ENCODE measurements at places on chromosomes 4 and X.

- no peak for DNase-seq
Measured at GRCh38 chr4:127097061-127097460, 535.7 kb upstream of the INTU start.

DNA sequence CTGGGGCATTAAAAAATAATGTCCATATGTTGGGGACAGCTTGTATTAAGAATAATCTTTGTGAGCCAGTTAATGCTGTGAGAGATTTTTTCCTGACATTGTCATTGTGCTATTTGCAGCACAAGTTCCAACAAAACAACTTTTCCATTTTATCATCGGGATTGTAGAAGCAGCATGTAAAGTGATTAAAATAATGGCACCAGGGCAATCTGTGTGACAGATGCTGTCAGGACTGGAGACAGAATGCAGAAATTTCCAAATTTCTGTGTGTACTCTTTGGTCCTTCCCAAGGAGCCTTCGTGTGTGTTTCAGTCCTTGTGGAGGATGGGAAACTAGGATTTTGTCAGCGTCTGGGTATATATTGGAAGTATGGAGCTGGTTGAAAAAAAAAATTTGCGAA lies 101.5 kb upstream of the LIMCH1 start:
- DNase-seq, result no peak

DNA sequence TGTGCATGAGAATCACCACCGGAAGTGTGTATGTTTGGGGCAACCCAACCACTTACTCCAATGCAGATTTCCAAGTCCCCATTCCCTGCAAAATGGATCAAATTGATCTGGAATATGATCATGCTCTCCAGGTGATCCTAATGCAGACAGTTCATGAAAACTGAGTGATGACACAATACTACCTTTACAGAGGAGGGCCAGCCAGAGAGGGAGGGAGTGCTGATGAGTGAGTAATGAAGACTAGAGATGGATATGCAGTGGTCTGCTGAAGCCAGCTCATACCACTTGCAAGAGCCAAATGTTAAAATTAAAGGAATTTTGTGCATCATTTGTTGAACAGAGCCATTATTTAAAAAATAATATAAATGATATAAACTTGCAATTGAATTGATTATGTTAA lies 10.2 kb upstream of the CPE start:
- DNase-seq, result no peak

DNA sequence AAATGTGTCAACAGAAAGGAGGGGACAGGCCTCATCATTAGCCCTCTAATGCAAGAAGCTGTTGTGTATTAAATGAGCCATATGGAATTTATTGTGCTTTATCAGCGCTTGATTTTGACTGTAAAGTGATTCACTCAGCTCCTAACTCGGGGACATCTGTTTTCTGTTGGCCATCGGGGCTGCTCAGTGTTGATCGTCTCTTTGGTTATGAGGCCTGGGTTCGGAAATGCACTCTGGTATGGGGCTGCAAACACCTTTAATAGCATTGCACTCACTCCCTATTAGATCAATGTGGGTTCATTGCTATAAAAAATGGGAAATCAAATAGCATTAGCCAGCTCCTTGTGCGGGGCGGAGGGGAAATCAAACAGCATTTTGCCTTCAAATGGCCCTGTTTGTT lies 6.4 kb downstream of the ARX start:
- no peak for DNase-seq

- no peak for DNase-seq
Measured at GRCh38 chr4:84258905-84259830, 239.9 kb downstream of the NKX6-1 start.

- DNase-seq, result no peak
Measured at GRCh38 chr4:174284487-174284886, 776 bp downstream of the CEP44 start.

DNA sequence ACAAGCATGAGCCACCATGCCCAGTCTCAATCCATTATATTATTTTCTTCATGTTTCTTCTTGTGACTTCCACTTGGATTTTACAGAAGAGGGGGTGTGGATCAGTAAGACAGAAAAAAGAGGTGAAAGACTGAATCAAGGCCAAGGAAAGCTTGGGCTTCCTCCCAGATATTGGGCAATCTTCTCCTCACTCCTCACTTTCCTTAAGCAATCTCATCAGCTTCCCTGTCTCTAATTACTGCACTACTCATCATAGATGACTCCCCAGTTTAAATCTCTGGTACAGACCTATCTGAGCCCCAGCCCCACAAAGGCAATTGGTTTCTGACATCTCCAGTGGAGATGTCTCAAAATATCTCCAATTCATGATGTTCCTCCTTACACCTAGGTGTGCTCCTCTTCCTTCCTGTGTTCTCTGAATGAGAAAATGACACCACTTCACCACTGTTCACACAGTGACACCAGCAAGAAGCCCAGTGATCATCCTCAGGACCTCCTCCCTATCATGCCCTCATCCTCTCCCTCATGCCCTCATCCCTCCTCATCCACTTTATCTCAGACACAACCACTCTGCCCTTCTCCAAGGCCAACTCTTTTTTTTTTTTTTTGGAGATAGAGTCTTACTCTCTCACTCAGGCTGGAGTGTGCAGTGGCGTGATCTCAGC lies 44.8 kb upstream of the HERC6 start:
- no peak for DNase-seq

- DNase-seq, result no peak
Measured at GRCh38 chr4:152947311-152947710, 11.2 kb downstream of the FHDC1 start.

- no peak for DNase-seq
Measured at GRCh38 chr4:130359542-130359941, 1263.6 kb downstream of the C4orf33 start.

GRCh38 chr4:3452376-3452775 lies 10.6 kb downstream of the HGFAC start:
- DNase-seq, result no peak

GRCh38 chr4:186036976-186037581 lies 31.9 kb upstream of the TLR3 start:
- DNase-seq, result no peak

- DNase-seq, result no peak
Measured at GRCh38 chr4:126973201-126973600, 659.6 kb upstream of the INTU start.

DNA sequence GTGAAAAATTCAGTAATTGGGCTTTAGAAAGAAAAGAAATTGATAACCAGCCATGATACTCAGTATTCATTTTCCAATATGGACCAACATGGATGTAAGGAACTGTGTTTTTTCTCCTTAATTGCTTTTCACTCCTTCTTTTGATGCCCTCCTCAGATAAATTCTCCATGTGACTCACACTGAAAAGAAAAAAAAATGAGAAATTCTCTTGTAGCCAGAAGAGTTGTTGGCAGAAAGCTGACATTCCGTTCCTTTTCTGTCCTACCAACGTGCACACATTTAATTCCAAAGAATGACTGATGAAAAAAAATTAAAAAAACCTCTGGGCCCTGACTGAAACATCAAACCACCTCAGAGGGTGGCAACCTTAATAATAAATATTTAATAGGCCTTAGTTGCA lies 153.1 kb downstream of the AMELX start:
- no peak for DNase-seq

GRCh38 chrX:1462596-1463251 lies 10.0 kb upstream of the ASMTL start:
- DNase-seq, result no peak

- DNase-seq, result no peak
Measured at GRCh38 chr4:121376556-121376955, 4.3 kb downstream of the QRFPR start.

GRCh38 chr4:80776168-80776567 lies 254.3 kb upstream of the BMP3 start:
- no peak for DNase-seq

DNA sequence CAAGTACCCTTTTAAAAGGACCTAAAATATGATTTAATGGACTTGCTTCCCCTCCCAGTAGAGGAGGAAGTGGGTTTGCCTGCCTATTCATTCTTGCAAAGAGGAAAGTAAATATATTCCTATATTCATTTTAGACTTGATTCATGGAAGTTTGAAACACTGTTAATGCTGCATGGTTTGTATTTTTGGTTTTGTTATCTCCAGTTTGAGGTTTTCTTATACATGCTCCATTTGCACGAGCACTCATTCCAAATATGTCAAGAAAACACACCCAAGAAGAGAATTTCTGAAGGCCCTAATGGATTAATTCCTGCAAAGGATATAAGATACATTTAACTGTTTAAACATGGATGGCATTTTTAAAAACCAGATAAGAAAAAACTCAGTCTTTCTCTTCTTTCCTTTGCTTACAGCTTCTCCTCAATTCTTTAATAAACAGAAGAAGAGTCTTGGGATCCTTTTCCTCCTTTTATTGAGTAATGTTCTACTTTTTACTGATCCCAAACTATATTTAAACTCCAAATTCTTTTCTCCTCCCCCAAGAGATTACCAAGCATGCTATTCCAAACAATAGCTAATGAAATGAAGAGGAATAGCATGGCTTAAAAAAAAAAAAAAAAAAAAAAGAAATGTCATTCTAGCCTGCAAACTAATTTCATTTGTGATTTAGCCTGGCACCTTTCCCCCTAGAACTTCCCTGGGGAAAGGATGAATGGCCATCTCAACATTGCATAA lies 54.6 kb upstream of the LDB2 start:
- DNase-seq, result no peak

DNA sequence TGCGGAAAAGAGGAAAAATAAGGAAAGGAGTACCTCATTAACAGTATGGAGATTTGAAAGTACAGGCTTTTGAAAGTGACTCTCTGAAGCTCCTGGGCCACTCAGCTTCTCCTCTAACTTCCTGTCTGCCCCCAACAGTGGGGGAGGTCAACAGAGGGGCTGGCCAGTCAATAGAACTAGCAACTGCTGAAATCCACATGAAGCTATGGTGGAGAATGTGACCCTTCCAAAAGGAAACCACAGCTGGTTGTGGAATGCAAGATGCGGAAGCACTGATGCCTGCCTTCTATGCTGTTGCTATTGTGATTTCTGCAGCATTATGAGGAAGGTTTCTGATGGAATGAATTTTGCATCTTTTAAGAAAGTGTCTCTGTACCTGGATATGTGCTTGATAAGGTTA lies 2.4 kb downstream of the CORIN start:
- no peak for DNase-seq

- DNase-seq, result no peak
Measured at GRCh38 chr4:7797330-7797729, 142.3 kb downstream of the AFAP1 start.

GRCh38 chrX:139931646-139932072 lies 1.2 kb downstream of the ATP11C start:
- DNase-seq, result no peak

DNA sequence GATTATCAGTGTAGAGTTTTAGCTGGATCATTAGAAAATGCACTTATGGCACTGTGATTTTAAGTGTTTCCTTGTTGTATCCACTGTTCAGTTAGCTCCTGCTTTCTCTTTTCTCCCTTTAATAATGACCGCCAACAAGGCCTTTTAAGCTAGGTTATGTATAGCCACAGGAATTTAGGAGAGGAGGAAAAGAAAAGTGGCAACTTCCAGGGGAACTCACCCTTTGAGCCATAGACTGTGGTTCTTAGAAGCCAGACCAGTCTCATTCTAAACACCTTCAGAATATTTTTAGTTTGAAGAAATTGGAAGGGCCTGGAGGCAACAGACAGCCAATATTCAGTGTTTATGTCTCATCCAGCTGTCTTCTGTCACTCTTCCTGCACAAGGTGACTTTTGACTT lies 6.1 kb downstream of the FGF2 start:
- no peak for DNase-seq

- no peak for DNase-seq
Measured at GRCh38 chrX:1397001-1397400, 5.1 kb upstream of the SLC25A6 start.

- no peak for DNase-seq
Measured at GRCh38 chr4:147518086-147518485, 37.2 kb downstream of the EDNRA start.

- no peak for DNase-seq
Measured at GRCh38 chrX:141405486-141405852, 163.2 kb upstream of the SPANXC start.

DNA sequence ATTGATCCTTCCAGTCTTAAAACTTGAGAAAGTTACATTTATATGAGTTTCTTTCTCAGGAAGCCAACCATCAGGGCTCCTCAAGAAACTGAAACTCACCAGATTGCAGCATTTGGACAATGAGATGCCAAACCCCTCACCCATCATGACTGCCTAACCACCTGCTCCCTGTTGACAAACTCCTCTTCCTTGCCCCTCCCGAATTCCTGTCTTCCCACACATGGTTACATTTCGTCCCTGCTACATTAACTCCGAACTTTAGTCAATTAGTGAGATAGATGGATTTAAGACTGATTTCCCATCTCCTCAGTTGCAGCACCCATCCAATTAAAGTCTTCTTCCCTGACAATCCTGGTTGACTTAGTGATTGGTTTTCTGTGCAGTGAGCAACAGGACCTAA lies 118.7 kb downstream of the ZNF330 start:
- DNase-seq, result no peak

- DNase-seq, result no peak
Measured at GRCh38 chr4:168677063-168677462, 180.2 kb downstream of the PALLD start.

GRCh38 chr4:1584498-1584897 lies 99.6 kb downstream of the FAM53A start:
- DNase-seq, result no peak

DNA sequence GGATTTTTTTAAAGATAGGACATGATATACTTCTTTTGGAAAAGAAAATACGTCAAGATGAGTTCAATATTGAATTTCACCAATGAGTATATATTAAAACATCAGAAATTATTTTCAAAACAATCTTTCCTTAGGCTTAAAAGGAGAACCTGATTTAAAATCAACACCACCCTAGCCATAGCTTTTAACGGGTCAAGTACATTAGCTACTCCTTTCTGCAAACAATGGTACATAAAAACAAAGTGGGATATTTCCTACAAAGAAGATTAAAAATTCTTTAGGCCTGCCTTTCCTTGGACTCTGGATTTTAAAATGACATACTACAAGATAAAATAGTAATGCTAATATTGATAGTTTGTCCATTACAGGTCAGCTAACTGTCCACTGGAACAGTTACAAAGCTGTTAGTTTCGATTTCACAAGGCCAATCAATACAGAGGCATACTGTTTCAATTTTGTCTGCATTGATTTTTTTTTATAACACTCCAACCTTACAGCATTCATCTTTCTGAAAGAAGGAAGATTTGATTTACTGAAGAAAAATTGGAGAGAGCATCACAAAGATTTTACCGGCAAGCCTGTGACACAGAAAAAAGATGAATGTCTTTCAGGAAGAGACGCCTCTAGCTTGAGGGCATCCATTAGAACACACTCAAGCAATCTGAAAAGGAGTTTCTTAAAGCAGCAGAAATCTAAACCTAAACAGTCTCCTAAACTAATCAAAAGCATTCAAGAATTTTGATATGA lies 97.2 kb downstream of the MAB21L2 start:
- no peak for DNase-seq

DNA sequence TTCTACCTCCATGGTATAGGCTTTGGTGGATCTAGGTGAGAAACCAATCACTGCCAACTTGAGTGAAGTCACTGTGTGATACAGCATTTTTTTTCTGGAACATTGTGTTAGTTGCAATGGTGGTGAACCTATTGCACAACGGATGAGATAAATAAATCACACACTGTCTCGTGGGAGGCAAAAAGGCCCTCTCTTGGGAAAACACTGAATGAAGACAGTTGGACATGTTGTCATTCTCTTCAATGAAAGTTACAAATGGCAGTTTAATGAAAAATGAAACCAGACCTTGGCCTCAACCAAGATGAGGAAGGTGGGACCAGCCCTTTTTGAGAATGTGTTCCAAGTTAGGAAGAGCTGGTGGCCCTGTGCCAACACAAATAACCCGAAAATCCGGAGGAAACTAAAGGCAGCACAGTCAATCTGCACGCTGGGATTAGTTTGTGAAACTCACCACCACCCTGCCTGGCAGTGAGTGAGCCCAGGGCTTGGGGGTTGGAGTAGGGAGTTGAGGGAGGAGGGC lies 5.4 kb upstream of the ADGRG2 start:
- DNase-seq, result no peak

GRCh38 chr4:86876894-86877685 lies 15.1 kb downstream of the C4orf36 start:
- no peak for DNase-seq
